CD4-positive, alpha-beta T cell treated with Interleukin-15 for 4 hours (primary cell): ENCODE measurements at places on chromosomes 16 and 17.

DNA sequence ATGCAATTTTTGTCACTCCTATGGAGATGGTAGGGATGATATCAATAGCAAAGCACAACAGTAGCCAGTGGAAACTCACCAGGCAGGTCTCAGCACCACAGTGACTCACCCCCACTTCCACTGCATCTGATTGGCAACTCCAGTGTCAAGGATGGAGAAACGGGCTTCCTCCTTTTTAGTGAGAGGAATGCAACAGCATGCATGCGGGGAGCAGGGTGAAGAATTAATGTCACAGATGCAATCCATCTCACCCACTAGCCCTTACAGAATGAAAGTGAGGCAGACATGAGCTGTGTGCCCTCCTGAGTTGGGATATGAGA, 467.0 kb upstream of the C16orf82 start:
- DNase-seq, result no peak

DNA sequence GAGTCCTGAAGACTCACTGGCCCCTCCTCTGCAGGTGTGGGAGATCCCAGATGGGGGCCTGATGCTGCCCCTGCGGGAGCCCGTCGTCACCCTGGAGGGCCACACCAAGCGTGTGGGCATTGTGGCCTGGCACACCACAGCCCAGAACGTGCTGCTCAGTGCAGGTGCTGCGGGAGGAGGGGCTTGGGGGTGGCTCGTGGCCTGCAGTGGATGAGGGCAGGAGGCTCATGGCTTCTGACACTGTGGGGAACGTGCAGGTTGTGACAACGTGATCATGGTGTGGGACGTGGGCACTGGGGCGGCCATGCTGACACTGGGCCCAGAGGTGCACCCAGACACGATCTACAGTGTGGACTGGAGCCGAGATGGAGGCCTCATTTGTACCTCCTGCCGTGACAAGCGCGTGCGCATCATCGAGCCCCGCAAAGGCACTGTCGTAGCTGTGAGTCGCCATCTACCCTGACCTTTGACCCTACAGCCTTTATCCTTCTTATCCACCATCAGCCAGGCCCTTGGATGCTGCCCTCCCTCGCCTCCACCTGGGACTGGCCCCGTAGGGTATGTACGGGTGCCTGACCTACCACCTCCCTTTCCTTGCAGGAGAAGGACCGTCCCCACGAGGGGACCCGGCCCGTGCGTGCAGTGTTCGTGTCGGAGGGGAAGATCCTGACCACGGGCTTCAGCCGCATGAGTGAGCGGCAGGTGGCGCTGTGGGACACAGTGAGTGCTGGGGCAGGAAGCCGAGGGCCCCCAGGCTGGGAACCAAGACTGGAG, 3.6 kb downstream of the CORO1A start:
- DNase-seq, result peak; percentile 89

GRCh38 chr16:57935904-57936303, 35.0 kb downstream of the CNGB1 start:
- DNase-seq, result no peak

DNA sequence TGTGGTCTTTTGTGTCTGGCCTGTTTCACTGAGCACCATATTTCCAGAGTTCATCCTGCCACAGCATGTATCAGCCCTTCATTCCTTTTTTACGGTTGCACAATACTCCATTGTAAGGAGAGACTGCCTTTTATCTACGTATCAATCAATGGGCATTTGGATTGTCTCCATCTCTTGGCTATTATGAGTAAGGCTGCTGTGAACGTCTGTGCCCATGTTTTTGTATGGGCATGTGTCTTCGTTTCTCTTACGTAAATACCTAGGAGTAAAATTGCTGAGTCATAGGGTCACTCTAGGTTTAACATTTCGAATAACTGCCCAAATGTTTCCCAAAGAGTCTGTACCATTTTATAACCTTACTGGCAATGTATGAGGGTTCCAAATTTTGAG, 202.8 kb upstream of the FOXF1 start:
- no peak for DNase-seq

GRCh38 chr16:64242492-64242891, 879.4 kb downstream of the CDH11 start:
- no peak for DNase-seq

GRCh38 chr17:3859940-3860339, 13.9 kb upstream of the NCBP3 start:
- DNase-seq, result no peak

GRCh38 chr16:79563921-79564320, 36.6 kb downstream of the MAF start:
- DNase-seq, result no peak

DNA sequence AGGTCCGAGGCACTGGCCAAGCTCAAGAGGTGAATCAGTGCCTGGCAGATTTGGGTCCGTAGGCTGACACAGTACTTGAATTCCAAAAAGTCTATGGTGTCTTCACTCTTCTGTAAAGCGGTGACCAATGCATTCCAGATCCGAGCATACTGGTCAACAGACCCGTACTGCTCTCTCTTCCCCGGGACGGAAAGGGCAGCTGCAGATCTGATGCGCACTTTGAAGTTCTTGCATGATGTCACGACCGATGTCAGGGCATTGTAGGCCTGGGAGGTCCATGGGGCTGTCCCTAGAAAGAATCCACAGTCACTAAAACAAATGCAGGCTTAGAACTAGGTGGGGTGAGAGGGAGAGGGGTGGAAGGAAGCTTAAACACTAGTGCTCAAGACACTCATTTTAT, 34.9 kb downstream of the HEATR6 start:
- no peak for DNase-seq

GRCh38 chr17:74082886-74083285, 120.6 kb upstream of the RPL38 start:
- no peak for DNase-seq

- DNase-seq, result no peak
Observed at GRCh38 chr17:43966276-43966675, 12.5 kb upstream of the PYY start.

- no peak for DNase-seq
Observed at GRCh38 chr16:35862242-35862641, 2402.8 kb downstream of the TP53TG3F start.

DNA sequence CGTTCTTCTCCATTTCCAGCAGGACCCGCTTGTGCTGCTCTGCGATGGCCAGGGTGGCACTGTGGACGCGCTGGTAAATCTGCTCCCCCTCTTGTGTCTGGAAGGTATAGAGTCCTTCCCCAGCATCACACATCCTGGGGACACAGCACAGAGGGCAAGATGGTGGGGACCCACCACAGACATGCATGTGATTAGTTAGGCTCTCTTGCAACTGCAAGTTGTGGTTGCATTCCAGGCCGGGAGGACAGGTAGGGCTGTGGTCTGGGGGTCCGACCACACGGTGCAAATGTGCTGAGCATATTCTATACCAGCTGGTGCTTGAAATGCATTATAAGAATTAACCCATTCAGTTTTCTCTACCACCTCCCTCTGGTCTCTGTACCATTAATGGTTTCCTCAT, 11.4 kb downstream of the POLR2C start:
- DNase-seq, result no peak

- DNase-seq, result no peak
Observed at GRCh38 chr17:76721463-76721862, 4.9 kb downstream of the JMJD6 start.

DNA sequence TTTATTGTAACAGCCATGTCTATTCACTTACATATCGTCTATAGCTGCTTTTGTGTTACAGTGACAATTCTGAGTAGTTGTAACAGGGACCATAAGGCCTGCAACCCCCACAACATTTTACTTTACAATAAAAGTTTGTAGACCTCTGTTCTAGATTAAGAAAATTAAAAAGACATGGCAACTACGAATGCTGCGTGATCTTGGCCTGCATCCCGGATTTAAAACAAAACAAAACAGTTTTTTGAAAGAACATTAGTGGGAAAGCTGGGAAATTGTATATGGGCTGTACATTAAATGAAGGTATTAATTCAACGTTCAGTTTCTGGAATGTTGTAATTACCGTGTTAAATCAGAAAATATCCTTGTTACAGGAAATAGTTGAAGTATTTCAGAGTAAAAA, 64.1 kb downstream of the RMI2 start:
- DNase-seq, result no peak

DNA sequence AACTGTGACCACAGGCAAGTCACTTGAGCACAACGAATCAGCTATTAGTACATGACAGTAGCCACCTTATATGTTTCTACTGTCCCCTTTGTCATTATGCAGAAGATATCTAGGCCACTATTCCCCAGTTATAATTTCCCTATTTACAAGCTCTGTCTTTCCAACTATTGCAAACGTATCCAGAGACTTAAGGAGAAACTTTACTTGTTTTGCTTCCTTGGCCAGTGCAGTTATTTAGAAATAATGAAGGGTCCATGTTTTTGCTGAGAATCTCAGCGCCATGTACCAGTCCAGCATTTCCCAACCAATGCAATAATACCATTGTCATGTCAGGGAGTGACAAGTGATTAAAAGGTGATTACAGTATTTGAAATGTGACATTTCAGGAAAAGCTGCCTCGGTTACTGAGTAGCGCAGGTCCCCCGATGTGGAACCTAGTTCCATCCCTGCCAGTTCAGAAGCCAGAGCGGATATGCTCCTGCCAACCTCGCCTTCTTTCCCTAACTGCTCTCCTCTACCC, 743 bp downstream of the ZNF624 start:
- DNase-seq, result no peak

DNA sequence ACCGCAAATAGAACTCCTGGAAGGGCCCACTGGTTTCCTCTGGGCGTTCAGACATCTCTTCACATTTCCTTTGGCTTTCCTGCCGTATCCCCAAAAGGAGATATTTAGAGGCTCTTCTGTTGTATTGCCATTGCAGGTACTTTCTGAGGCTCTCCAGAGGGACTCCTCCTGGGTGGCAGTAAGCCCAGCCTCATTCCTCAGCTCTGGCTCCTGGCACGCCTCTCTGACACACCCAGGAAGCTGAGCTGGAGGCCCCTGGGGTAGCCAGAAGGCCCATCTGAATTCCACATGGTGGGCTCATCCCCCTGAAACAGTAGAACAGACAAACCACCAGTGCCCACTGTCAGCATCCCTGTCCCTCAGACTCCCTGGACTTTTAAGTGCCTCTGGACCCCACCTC, 206.7 kb downstream of the PARN start:
- no peak for DNase-seq

DNA sequence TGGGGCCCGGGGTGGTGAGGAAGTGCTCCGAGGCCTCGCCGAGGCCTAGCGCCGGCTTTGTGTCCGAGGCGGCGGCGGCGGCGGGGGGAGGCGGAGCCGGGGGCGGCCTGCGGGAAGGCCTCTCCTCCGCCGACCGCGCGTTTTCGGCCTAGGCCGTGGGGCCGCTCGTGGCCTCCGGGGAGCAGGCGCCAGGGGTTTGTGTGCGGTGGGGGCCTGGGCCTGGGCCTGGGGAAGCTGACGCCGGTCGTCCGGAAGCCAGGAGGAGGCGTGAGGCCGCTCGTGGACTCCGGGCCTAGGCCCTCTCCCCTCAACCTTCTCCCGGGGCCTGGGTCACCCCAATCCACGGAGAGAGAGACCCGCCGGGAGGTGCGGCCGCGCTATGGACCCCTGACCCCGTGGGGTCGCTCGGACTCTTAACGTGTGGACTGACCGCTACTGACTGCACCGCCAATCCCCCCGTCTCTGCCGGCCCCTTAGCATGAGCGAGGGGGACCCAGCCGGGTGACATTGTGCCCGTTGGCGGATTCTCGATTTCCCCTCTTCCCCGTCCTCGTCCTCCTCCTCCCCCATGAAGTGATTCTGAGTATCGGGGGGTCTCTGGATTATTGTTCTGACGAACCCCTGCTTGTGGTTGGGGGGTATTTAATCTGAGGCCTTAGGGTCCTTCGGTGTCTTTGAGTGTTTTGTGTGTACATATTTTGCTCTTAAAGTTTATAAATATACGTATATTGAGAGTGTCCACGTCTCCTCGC, 660 bp downstream of the RBBP6 start:
- DNase-seq, result peak; percentile 46

- no peak for DNase-seq
Observed at GRCh38 chr17:2402544-2402943, 1.7 kb upstream of the MNT start.

GRCh38 chr16:25925421-25925820, 233.7 kb downstream of the HS3ST4 start:
- DNase-seq, result no peak

- peak; percentile 19 for DNase-seq
Observed at GRCh38 chr17:81309140-81309858, 14.2 kb upstream of the SLC38A10 start.

- no peak for DNase-seq
Observed at GRCh38 chr17:19708431-19709175, 7.8 kb downstream of the SLC47A2 start.

- no peak for DNase-seq
Observed at GRCh38 chr16:67393788-67394154, 473 bp upstream of the TPPP3 start.

DNA sequence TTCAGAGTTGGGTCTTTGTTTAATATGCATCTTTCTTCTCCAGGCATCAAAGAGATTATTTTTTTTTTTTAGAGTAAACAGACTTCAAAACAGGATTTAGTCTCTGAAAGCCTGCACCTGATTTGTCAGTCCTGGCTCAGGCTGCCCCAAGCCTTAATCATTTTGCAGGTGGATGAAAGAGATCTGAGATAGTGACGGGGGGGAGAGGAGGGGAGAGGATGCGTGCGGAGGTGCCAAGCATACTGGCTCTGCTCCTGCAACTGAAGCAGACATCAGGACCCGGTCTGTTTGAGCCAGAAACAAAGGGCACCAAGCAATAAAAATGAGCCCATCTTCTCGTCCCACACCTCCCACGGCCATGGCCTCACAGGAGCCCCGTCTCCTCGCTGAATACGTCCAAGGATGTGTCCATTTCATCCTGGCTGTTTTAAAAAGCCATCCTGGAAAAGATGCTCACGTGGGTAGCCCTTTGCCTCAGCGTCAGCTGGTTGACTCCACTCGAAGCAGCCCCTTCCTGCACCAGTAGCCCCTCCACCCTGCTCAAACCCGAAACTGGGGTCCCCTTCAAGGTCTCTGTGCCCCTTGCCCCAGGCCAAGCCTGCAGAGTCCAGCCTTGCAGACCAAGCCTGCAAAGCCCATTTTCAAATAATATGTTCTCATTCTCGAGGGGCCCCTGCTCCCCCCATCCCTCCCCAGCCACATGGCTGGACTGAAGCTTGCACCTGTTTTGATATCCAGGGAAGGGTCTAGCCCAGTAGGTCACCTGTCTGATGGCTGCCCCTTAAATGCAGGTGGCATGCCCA, 84.8 kb upstream of the TNRC6C start:
- peak; percentile 23 for DNase-seq

- no peak for DNase-seq
Observed at GRCh38 chr17:74295625-74296547, 21.9 kb downstream of the DNAI2 start.

- DNase-seq, result no peak
Observed at GRCh38 chr17:17893801-17894644, 57.2 kb upstream of the SREBF1 start.

GRCh38 chr17:29579866-29580771, 9.3 kb downstream of the GIT1 start:
- DNase-seq, result peak; percentile 92

GRCh38 chr17:28878158-28878910, 19.2 kb downstream of the FLOT2 start:
- no peak for DNase-seq

- DNase-seq, result no peak
Observed at GRCh38 chr16:83174671-83175070, 547.9 kb downstream of the CDH13 start.

GRCh38 chr17:33653399-33653788, 360.3 kb upstream of the ASIC2 start:
- no peak for DNase-seq
